ENCODE measurements at places on chromosomes 5 and 9. TPM values are rescaled to one million over a fixed set of nuclear protein-coding genes. Genes with fewer than 3 reads are reported as not detected.

DNA sequence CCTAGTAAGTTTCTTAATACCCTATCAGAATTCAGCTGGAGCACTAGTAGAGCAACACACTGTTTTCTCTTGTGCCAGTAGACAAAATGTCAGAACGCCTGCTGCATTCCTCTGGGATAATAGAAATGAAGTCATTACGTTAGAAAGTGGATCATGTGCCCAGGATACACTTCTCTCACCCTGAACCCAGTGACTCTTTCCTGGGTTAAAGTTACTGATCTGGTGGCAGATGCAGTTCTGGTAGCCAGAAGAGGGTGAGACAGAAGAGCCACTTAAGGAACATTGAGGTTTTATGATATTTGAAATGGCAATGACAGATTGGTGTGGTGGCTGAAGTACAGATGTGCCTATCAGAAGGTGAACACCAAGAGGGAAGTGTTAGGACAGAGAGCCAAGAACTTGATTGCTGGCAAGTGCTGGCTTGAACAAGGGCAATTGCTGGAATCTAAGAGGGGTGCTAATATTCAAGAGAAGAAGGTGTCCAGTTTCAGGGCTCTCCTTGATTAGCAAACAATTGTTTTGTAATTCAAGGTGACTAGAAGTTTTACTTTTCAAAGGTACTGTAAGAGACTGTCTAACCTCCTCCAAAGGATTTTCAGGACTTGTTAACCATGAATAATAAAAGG lies 93.7 kb upstream of the ERBIN start:
- DNase-seq, result no peak

GRCh38 chr9:6984941-6985578 lies 227.3 kb downstream of the KDM4C start:
- no peak for DNase-seq

The SEMA4D gene
- total RNA-seq, result 14.1 TPM

The RASEF gene
- 0.42 TPM for total RNA-seq

Data from esophagus muscularis mucosa (tissue), 4 donors.